ENCODE measurements at places on chromosomes 6 and 20.

DNA sequence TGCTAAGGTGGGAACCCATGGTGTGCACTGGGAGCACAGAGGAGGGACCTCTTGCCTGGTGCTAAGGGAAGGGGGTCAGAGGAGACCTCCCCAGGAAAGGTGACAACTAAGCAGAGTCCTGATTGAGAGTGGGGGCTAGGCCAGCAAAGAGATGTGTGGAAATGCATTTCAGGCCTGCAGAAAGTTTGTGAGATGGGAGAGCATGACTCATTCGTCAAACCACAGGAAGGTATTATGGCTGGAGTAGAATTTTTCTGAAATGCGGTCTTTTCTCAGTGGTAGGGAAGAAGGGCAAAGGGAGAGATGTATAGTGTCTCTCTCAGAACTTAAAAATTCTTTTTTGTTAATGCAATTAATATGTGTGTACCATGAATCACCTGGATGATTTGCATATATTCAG lies 23.6 kb upstream of the EDN1 start:
- no peak for DNase-seq

- no peak for DNase-seq
Observed at GRCh38 chr6:147081076-147081609, 123.1 kb upstream of the STXBP5 start.

DNA sequence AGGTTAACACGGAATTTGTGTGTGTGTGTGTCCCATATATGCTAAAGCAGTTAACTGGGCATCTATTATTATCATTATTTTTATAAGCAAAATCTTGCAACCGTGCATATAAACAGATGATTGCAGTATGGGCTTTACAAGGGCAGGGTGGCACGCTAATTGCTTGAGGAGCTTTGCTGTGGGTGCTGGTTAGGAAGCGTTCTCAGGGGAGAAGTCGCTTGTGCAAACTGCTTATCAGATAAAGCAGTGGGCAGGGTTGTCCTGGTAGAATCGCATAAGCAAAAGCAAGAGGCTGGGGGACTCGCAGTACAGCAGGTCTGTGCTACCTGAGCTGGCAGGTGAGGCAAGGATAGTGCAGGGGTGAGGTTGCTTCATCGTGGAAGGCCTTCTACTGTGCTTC lies 9.7 kb upstream of the CCN6 start:
- no peak for DNase-seq

DNA sequence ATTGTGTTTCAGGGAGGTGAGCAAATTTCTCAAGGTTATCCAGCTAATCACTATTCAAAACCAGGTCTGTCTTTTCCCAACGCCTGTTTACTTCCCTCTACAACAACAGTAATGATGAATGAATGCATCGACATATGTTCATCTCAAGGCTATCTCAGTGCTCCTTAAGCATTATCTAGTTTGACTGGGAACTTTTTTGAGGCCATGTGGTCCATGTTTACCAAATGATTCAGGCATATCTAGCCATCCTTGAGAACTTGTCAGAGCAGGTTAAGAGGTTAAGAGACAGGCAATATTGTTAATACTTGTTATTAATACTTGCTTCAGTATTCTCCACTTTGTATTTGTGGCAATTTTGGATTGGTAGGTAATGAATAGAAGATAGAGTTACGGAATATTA lies 1038.4 kb upstream of the FLRT3 start:
- DNase-seq, result no peak

GRCh38 chr6:113350461-113350860 lies 506.7 kb upstream of the MARCKS start:
- DNase-seq, result no peak

- no peak for DNase-seq
Observed at GRCh38 chr6:110815015-110815410, 256 bp downstream of the CDK19 start.

DNA sequence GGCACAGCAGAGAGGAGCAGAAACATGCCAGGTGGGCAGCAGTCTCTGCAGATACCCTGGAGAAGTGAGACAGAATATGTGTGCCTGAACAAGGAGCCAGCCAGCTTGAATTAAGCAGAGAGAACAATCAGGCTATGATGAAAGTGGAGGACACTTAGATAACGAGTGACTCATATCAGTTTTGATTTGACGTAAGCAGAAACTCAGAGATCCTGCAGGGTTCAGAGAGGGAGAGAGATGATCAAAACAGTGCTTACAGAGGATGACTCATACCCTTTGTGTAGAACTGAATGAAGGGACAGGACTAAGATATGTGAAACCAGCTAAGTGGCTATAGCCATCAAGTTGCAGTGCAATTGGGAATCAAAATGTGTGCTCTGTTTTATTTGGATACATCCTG lies 300.7 kb downstream of the TENT5A start:
- DNase-seq, result no peak

GRCh38 chr6:163950159-163950558 lies 535.6 kb downstream of the QKI start:
- no peak for DNase-seq

DNA sequence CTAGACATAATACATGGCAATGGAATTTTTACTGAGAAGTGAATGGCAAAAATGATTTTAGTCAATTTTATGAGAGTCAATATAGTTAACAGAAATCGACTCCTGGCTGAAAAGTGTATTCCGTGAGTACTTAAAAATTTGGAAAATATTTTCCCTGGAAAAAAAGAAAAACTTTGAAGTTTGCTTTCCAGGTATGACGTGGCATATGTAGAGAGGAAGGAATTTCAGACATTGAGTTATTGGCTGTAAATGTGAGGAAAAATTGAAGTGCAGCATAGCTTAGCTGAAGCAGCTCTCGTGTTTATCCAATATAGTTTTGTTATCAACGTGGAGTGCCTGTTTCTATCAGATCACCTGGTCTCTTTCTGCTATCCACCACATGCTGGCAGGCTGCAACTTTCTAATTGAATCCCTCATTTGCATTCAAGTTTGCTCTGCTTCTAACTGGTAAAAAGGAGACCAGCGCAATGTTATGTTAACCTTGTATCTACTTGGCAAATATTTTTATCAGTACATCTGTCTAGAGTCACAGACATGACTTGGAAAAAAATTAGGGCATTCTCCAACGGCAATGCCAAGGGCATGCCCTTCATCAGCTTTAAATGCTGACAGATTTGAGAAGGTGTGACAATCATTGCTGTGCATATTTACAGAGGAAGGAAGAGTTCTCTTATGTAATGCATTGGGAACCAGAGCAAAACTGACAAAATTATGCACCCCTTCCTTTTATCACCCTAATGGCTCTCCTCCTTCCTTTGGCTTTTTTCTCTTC lies 1102.8 kb upstream of the FLRT3 start:
- no peak for DNase-seq

DNA sequence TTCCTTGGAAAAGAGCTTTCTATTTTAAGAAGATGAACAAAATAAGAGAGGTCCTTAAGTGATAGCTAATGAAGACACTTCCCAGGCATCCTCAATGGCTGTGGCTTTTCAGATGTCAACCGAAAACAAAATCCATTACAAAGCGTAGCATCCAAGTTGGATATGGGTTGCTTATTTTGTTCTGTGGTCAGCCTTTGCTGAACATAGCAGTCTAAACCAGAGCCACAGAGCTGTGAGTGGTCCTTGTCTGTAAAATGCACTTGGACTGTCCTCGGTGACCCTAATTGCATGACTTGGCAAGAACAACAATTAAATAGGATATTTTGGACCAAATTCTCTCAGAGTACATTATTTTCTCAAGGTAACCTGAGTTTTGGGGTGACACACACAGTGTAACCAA lies 10.4 kb upstream of the BFSP1 start:
- no peak for DNase-seq

DNA sequence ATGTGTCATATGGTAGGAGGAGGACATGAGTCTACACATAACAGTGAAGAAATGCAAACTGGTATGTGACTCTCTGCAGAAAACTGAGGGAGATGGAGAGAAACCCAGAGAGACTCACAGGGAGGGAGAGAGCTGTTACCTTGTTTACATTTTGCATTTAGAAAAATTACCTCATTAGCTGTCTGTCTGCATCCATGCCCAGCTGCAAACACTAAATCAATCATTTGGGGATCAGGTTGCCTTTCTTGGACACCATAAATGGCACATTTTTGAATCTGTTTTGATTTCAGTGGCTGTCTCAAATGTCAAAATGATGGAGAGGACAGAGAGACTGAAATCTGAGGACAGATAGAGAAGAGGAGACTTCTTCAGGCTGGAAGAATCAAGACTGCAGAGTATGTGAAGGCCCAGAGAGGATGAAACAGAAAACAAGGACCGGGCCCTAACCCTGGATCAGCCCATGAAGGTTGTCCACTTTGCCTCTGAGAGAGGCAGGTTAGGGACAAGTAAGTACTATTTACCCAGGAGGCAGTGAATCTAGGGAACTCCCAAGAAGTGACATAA lies 92.2 kb downstream of the UNC5CL start:
- DNase-seq, result no peak

DNA sequence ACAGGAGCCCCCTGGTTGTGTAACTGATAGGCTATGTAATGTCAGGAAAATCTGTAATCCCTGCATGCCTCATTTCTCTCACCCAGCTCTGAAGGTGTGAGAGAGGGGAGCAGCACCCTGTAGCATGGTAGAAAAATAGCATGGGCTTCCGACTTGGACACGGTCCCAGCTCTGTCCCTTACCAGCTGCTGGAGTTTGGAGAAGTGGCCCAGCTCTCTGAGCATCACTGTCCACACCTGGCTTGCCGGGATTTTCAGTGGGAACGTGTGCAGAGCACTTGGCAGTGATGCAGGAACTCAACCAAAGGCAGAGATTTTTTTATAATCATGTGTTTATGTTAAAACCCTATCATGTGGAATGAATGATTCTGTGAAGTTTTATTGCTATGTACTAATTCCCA lies 34.6 kb downstream of the STK35 start:
- DNase-seq, result no peak

DNA sequence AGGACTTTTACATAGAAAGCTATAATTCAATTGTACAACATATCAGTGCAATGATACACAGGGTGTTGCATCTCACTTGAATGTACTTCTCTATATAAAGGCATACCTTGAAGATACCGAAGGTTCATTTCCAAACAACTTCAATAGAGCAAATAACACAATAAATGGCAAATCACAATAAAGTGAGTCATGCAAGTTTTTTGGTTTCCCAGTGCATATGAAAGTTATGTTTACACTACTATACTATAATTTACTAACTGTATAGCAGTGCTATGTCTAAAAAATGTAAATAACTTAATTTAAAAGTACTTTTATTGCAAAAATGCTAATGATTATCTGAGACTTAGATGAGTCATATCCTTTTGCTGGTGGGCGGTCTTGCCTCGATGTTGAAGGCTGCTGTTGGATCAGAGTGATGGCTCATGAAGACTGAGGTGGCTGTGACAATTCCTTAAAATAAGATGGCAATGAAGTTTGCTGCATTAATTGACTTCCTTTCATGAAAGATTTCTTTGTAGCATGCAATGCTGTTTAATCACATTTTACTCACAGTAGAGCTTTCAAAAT lies 188.8 kb downstream of the TASP1 start:
- no peak for DNase-seq

DNA sequence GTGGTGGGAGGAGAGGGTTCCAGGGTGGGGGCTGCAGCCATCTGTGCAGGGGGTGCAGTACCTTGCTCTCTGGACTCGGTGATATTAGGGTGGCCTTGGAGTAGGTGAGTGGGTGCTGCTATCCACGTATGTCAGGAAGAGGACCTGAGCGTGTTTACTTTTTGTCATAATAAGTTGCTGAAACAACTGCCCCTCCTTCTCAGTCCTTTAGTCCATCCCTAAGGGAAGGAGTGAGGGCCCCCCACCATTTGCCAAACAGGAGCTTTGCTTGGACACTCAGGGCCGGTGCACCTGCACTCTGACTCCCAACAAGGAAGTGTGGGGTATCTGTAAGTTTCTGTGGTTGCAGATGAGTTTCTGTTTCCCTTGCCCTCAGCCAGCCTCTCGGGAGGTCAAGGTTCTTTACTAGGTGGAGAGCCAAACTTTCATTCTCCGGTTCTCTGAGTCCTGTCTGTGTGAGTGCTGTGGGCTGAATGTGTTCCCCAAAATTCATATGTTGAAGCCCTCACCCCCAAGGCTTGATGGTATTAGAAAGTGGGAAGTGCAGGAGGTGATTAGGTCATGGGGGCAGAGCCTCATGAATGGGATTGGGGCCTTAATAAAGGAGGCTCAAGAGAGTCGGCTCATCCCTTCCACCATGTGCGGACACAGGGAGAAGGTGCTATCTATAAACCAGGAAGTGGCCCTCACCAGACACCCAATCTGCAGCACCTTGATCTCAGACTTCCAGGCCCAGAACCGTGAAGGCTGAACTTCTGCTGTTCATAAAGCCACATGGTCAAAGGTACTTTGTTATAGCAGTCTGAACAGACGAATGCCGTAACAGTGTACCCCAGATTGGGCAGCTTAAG lies 19.6 kb upstream of the CCR6 start:
- DNase-seq, result no peak

DNA sequence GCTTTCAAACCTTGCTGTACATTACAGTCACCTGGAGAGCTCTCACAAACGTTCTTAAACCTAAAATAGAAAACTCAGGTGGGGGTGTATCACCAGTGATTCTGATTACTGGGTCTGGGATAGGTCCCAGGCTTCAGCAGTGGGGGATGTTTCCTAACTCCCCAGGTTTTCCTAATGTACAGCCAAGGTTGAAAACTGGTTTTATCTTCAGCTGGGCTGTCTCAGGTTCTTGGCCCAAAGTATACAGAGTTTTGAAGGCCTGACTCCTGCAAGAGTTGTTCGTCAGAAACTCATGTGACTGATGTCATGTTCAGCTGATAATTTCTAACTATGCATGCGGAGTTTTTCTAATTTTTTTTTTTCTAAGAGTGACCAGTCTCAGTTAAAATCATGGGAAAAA lies 9.8 kb downstream of the SYCP2L start:
- DNase-seq, result no peak

DNA sequence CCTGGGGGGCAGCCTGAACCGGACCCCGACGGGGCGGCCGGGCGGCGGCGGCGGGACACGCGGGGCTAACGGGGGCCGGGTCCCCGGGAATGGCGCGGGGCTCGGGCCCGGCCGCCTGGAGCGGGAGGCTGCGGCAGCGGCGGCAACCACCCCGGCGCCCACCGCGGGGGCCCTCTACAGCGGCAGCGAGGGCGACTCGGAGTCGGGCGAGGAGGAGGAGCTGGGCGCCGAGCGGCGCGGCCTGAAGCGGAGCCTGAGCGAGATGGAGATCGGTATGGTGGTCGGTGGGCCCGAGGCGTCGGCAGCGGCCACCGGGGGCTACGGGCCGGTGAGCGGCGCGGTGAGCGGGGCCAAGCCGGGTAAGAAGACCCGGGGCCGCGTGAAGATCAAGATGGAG lies 636 bp downstream of the SRF start:
- peak; percentile 33 for DNase-seq

- DNase-seq, result no peak
Observed at GRCh38 chr20:61271312-61272231, 19.5 kb downstream of the CDH4 start.
